ENCODE measurements at places on chromosomes 12 and 14.
A peak's percentile ranks its signal among the peaks of the same experiment; 100 is the strongest.

DNA sequence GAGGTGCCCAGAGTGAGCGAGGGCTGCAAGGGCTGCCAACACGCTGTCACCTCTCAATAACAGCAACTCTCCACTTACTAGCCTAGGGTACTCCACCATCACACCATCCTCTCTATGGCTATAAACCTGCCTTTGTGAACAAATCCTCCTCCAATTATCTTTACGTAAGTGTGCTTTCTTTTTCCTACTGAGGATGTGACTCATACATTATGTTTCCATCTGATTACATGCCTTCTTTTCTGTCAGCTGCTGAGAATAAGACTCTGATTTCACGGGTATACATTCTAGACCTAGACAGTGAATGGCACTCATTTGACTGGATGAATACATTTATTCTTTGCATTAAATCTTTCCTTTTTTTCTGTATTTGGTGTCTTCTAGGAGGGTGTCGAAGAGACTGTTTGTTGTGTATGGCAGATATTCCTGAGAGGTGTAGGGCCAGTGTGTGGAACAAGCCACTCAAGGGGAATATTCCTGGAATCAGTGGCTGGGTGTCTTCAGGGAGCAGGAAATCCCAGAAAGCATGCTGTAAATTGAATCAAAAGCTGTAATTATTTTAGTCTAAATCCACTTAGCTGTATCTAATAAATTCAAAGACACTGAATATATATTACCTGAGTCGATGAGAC is 327.3 kb upstream of the TMTC1 start:
- DNase-seq: no peak

DNA sequence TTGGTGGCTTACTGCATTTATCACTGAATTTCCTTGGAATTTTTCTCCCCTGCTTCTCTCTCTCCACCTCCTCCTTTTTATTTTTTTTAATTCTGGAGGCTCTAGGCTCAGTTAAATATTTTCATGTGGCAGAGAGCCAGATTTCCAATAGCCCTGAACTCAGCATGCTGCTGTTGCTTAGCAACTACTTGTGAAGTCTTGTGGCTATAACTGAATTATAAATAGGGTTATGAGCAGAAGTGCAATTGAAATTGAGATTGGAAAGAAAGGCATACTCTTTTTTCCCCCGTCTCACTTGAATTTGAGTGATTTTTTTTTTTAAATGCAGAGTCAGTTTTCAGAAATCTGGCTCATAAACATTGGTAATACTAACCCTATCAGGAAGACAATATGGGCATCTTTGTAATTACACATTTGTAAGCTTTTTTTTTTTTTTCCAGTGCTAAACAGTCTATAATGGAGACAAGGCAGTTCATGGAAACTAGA is 38.3 kb downstream of the ATF7IP start:
- DNase-seq: peak; percentile 43

GRCh38 chr14:80940146-80940545 is 1.4 kb downstream of the CEP128 start:
- no peak for DNase-seq

DNA sequence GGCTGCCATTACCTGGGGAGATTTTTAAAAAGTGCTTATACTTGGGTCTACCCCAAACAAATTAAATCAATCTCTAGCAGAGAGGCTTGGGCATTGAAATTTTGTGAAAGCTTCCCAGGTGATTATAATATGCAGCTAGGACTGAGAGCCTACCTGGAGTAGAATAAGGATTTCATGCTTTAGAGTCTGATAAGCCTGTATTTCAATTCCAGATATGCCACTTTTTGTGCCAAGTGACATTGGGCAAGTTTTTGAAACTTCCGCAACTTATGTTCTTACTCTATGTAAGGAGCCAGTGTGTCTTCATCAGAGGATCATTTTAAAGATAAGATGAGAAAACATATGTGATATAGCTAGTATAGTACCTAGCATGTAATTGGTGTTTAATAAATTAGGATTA is 159.8 kb upstream of the LRIG3 start:
- no peak for DNase-seq

DNA sequence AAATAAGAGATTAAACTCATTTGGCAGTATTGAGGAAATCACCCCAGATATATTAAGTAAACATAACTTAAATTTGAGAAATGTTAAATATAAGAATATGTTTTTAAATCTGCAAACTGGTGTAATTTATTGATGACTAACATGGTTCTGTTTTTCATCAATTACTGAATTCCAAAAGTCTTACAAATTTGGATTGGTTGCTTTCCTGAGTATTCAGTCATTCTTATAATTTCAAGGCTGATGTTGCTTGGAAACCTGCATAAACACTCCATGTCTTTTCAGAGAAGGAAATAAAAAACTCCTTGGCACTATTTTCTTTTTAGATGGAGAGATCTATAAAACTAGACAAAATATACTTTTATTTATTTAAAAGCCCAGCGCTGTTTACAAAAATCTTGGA is 71.7 kb downstream of the NOVA1 start:
- no peak for DNase-seq
